Activated naive CD4-positive, alpha-beta T cell treated with anti-CD3 and anti-CD28 coated beads for 36 hours (primary cell): ENCODE measurements at places on chromosomes 7 and 10. TPM values are rescaled to one million over a fixed set of nuclear protein-coding genes. Genes with fewer than 3 reads are reported as not detected.

The CYP26C1 gene
- total RNA-seq, result not detected

The ZNF365 gene
- 0.10 TPM for total RNA-seq

The SLC16A12 gene
- total RNA-seq, result not detected

The HABP2 gene
- not detected for total RNA-seq

The AASS gene
- 2.2 TPM for total RNA-seq

The TRPV5 gene
- total RNA-seq, result not detected

The ACSM6 gene
- not detected for total RNA-seq

The ANKRD30A gene
- not detected for total RNA-seq

The DGKB gene
- total RNA-seq, result not detected
